ENCODE measurements at places on chromosomes 1 and 21. TPM values are rescaled to one million over a fixed set of nuclear protein-coding genes. Genes with fewer than 3 reads are reported as not detected.

The FCGR3B gene
- polyA plus RNA-seq: 0.33 TPM

The RNU1-2 gene
- polyA plus RNA-seq: not detected

The OPRD1 gene
- 0.67 TPM for polyA plus RNA-seq

The HSPB7 gene
- 159 TPM for polyA plus RNA-seq

The PIGM gene
- polyA plus RNA-seq: 5.2 TPM

The AKR7A3 gene
- 1.4 TPM for polyA plus RNA-seq

The TMEM183A gene
- polyA plus RNA-seq: 34.3 TPM

The TP73 gene
- polyA plus RNA-seq: 1.0 TPM

The SAMSN1 gene
- polyA plus RNA-seq: 1.4 TPM

The AP4B1 gene
- polyA plus RNA-seq: 28.7 TPM

Data from forelimb muscle (tissue), 1 donor.